ENCODE measurements at places on chromosomes 13 and 19.

DNA sequence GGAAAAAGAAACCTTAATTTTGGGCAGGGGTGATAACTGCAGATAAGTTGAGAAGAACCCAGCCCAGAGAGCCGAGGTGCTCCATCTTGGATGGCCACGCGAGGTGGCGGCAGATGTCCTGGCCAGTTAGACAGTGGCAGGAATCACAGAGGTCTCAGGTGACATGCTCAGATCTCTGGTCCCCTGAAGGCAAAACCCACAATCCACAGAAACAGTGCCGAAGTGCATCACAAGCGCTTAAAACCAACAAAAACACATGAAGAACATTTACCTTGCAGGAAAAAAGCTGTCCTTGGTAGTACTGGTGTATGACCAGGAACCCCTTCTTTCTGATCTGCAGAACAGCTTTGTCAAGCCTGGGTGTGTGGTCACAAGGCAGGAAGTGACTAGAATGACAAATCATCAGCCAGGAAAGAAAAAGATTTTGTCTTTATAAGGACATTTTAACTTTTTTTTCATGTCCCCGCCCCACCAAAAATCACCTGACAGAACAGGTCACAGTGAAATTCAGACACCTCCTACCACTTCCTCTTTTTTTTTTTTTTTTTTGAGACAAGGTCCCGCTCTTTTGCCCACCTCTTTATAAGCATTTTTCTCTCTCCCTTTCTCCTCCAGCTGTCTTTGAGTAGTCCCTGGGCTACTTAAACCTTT is at the start of gene LCP1:
LCP1 (minus strand) TSS at position 338 of the 651 bp plus-strand sequence. CDS start 22,515 bp downstream, outside the sequence.
- no peak for DNase-seq

DNA sequence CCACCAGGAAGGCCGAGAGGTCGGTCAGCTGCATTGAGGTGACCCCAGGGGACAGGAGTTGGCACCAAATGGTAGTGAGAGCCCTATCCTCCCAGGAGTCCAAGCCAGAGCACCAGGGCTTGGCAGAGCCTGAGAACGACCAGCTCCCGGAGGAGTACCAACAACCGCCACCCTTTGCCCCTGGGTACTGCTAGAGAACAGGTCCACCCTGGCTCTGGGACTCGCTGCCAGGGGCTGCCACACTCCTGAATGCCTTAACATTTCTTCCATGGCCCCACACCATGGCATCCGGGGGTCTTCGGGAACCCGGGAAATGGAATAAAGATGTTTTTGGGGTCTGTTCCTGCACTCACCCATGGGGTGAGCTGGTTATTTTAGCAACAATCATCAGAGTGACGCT is 14.1 kb downstream of the HSH2D start:
- no peak for DNase-seq

DNA sequence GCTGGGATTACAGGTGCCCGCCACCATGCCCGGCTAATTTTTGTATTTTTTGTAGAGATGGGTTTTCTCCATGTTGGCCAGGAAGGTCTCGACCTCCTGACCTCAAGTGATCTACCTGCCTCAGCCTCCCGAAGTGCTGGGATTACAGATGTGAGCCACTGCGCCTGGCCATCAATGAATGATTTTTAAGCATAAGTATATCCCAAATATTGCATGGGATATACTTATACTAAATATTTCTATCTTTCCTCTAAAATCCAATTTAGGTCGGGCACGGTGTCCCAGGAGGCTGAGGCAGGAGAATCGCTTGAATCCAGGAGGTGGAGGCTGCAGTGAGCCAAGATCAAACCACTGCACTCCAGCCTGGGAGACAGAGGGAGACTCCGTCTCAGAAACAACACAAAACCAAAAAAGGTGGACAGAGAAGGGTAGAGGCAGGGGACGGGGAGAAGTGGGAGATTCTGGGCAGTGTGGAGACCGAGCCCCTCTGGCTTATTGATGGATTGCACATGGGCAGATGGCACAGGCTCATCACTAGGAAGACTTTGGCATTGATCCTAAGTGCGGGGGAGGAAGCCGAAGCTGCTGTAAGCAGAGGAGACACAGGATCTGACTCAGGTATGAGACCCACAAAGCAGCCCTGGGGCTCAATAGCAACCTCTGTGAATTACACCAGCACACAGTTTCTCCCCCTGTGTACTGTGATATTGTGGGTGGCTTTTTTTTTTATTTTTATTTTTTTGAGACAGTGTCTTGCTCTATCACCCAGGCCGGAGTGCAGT is 13.5 kb downstream of the ARRDC5 start:
- DNase-seq = peak; percentile 39

DNA sequence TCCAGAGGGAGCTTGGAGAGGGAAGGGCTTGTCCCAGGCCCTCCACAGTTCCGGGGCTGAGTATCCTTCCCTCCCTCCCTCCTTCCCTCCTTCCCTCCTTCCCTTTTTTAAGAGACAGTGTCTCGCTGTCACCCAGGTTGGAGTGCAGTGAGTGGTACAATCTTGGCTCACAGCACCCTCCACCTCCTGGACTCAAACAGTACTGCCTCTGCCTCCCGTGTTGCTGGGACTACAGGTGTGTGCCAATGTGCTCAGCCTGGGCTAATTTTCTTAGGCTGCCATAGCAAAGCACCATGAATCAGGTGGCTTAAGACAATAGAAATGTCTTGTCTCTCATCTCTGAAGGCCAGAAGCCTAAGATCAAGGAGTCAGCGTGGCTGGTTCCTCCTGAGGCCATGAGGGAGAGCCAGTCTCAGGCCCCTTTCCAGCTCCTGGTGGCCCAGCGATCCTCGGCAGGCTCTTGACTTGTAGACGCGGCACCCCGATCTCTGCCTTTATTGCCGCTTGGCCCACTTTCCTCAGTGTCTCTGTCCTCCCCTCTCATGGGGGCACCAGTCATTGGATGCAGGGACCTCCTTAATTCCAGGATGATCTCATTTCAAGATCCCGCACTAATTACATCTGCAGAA is 47.5 kb downstream of the CRTC1 start:
- no peak for DNase-seq

DNA sequence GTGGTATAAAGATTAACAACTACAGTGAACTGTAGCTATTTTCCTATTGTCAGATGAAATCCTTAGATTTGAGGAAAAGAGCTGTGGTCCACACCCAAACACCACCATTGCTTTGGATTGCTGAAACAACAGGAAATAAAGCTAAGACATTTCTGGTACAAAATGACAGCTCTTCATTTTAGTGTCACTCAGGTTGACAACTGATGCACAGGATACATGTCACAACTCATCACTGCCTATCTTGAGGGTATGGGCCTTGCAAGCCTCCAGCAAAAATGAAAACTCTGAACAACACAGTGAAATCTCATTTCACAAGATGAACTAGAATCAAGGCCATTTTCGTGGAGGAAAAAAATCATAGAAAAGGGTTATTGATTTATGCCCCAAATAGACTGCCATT is 339.7 kb downstream of the ITGBL1 start:
- DNase-seq = no peak

GRCh38 chr13:65112531-65112941 is 2117.6 kb downstream of the PCDH9 start:
- peak; percentile 83 for DNase-seq

GRCh38 chr13:105702441-105702840 is 833.0 kb downstream of the EFNB2 start:
- DNase-seq = no peak

GRCh38 chr19:46761418-46761831 is 15.2 kb upstream of the STRN4 start:
- peak; percentile 33 for DNase-seq

DNA sequence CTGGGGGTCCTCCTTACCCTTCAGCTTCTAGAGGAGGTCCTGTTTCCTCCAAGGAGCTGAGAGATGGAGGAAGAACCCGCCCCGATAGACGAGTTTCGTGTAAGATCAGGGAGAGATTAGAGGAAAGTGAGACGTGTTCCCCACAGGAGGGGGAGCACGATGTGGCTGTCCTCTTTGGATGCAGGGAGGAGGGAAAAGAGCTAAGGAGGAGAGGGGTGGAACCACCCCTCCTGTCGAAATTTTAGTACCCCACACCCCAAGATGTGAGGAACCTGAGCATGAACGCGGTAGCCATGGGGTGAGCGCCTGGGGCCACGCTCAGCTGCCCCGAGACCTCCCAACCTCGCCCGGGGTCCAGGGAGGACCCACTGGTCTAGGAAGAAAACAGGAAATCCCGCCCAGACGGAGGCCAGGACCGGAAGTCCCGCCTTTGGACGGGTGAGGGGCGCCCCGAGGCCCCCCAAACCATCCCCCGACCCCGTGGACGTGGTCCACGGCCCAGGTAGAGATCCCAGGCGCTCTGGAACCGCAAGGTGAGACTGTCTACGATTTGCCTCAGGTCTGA is 1.2 kb downstream of the AKT1S1 start:
- DNase-seq = peak; percentile 49

GRCh38 chr19:35337097-35337983 is 8.4 kb downstream of the CD22 start:
- no peak for DNase-seq

DNA sequence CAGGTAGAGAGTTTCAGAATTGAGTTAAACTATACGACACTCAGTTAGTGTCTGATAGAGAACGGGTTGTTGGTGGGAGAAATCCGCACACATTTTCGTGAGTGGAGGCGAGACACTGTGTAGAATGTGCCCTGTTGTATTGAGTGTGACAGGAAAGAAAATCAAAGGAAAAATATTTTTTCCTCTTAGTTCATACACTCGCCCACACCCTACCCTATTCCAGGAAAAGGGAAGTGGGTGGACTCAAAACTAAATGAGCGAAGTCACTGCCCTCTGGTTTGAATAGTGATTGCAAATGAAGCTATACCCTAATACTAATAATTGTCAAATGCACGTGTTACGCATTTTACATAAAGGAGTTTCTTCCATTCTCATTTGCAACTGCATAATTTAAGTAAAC is 2.0 kb downstream of the ZNF347 start:
- no peak for DNase-seq

GRCh38 chr13:109214393-109214792 is 572.0 kb downstream of the IRS2 start:
- no peak for DNase-seq

DNA sequence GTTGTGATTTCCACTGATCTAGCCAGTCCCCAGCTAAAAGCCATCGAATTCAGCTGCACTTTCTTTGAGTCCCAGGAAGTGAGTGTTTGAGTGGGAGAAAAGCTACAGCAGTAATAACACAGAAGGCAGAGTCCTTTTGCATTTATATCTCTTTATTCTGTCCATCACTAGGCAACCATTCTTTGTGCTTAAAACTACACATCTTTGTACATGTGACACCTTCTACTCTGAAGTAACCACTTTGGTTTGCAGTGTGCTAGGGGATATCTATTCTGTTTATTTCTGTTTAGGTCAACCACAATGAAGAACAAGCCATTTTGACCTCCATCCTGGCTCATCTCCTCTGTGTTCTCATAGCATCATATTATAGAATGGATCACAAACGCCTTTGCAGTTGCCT is 226.0 kb upstream of the SERP2 start:
- DNase-seq = no peak

DNA sequence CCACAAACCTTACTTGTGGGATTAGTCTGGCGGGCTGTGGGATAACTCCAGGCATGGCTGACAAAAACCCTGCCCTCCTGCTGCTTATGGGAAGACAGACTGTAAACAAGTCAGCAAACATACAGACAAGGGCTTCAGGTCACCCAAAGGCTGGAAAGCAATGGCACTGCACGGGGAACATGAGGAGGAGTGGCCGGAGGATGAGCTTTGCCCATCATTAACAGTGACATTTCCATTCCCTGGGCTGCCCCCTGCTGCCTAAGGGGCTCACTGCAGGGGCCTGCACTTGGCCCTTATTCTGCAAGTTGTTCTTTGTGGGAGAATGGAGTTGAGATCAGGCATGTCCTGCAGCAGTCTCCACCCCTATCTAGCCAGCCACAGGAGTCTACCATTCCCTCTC is 91.3 kb downstream of the UQCRFS1 start:
- peak; percentile 5 for DNase-seq

- no peak for DNase-seq
These were observed 64.5 kb upstream of the MCF2L start for GRCh38 chr13:112904436-112904960.

- DNase-seq = peak; percentile 44
These were observed 19.6 kb upstream of the FAM124A start for GRCh38 chr13:51202477-51203046.
